ENCODE measurements at places on chromosomes 4 and X.

- no peak for DNase-seq
Measured at GRCh38 chr4:122635205-122635604, 14.3 kb upstream of the IL21 start.

GRCh38 chrX:3191796-3192195, 150.5 kb downstream of the ARSF start:
- no peak for DNase-seq

- DNase-seq: no peak
Measured at GRCh38 chr4:85644061-85644460, 169.1 kb downstream of the ARHGAP24 start.

- no peak for DNase-seq
Measured at GRCh38 chr4:8353912-8354453, 84.4 kb downstream of the HTRA3 start.

- DNase-seq: no peak
Measured at GRCh38 chr4:161767116-161767515, 396.7 kb downstream of the FSTL5 start.

- no peak for DNase-seq
Measured at GRCh38 chr4:167786504-167786903, 305.8 kb upstream of the ANXA10 start.

DNA sequence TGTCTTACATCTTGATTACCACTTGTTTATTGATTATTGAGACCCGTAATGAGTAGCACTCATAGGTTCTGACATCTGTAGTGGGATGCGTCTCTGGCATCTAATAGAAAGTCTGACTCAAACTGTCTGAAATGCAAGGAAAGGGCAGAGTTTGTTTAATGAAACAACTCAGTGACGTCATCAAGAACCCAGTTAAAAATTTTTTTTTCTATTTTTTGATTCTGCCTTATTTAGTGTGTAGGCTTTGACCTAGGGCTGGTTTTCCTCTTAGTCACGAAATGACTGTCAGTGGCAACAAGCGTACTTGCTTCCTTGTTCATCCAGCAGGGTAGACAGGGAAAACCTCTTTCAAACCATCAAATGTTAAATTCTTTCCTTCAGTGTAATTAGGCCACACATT, 3.1 kb upstream of the CDKL5 start:
- DNase-seq: no peak

DNA sequence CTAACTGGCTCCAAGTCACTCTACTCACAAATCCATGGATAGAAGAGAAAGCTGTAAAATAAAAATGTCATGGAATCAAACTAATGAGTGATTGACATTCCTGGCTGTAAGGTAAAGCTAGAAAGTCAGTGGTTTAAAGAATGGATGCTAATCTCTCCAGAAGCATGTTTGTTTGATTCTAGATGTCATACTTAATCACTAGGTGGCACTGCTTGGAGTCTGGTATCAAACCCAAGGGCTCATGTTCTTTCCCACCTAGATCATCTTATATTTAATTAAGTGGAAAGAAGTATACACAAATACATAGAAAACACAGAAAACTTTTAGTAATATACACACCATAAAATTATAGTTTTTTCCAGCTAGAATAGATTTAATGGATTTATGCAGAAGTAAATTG, 2666.6 kb downstream of the PCDH7 start:
- DNase-seq: no peak

- no peak for DNase-seq
Measured at GRCh38 chrX:152810403-152810802, 20.2 kb downstream of the CETN2 start.

DNA sequence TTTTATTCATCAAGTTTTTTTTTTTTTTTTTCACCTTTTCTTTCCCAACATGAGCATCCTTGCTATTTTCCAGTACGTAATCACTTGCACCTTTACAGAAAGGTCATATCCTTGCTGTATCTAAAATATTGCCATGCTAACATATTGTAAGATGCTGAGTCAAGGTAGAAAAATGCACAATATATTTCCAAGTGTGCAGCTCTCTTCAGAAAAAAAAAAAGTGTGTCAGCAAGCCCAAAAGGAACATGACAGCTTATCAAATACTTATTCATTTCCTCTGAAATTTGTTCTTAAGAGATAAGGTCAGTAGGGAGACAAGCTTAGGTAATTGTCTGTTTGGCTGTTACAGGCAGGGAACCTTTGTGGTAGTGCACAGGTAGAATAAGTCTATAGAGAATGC, 27.0 kb downstream of the SH2D1A start:
- no peak for DNase-seq

- no peak for DNase-seq
Measured at GRCh38 chrX:17597836-17598439, 139.4 kb upstream of the SCML1 start.

DNA sequence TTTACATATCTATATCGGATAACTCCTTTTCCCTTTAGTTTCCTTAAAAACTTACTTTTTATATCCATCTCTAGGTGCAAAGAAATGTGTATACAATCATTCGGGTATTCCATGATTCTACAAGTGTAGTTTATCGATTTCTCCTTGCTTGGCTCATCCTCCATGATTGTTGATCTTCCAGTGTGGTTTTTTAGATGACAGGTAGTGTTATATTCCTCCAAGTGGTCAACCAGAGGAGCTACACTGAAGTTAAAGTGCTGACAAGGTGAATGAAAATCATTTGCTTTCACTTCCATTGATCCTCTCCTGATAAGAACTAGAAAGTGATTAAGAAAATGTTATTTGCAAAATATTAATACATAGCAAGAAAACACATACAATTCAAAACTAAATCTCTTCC, 38.5 kb downstream of the TMEM156 start:
- DNase-seq: no peak

DNA sequence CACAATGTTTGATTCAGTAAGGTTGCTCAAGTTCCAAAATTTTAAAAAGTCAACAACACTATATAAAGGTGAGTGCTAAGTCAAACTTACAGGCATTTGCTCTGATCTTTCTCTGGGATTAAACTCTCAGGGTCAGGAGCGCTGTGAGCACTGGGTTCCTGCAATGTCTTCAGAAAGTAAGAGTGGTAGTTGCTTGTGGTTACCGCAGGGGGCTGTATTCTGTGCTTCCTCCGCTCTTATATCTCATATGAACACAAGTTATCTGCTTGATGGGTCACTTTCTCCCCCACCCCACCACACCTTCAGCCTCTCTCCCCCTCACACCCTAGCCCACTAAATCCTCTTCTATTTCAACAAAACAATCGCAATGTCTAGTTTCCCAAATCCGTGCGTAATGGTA, 116.4 kb upstream of the IGSF1 start:
- no peak for DNase-seq

- DNase-seq: no peak
Measured at GRCh38 chr4:20428436-20429160, 176.9 kb downstream of the SLIT2 start.

DNA sequence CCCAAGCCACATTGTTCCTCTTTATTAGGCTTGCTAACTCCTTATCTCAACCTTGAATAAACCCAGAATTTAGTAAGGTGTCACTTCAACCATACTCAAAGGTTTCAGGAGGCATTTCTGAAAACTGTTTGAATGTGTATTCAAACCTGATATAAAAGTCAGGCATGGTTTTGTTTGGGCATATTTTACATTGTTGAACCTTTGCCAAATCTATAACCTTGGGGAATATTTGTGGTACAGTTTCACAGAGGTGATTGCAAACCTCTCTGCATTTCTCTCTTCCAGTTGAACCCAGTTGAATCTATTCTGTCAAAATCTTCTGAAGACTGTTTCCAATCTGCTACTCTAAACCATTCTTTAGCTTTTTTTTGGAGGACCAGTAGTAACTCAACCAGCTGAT, 409.0 kb downstream of the TECRL start:
- no peak for DNase-seq

- no peak for DNase-seq
Measured at GRCh38 chr4:108766058-108766457, 3.2 kb upstream of the ETNPPL start.

GRCh38 chr4:181372014-181372413, 871.2 kb upstream of the TENM3 start:
- no peak for DNase-seq

GRCh38 chr4:94746746-94747145, 11.0 kb upstream of the BMPR1B start:
- DNase-seq: no peak

- DNase-seq: no peak
Measured at GRCh38 chr4:62077406-62077805, 877.3 kb downstream of the ADGRL3 start.
